T-helper 17 cell (primary cell): ENCODE measurements at places on chromosomes 16 and 17.

DNA sequence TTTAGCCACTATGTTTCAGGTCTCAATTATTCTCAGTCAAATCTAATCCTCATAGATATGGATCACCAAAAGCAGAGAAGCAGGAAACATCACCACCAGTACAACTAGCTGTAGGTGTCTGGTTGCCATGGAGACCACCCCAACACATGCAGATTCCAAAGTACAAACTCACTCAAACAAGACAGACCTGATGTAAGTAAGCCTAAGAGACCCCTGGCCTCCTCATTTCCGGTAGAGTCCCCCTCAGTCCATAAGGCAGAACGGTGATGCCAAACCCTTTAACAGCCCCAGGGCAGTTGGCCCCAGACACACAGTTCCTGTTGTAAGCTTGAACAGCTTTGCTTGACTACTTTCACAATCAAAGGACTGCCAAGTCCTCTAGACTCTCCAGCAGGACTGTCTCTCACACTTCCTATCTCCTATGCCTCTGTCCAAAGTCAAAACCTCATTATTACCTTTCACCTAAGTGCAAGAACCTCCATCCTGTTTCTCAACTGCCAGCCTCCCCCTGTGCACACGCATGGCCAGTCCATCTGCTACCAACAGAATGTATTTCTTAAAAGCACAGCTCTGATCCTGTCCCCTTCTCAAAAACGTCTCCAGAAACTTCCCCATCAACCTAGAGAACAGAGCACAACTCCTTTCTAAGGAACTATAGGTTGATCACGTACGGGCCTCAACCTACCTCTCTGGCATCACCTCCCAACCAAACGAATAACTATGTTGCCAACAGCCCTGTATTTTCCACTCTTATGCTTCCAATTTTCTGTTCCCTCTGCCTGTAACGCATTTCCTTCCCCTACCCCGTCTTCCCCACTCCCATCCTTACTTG is 23.9 kb downstream of the SLC39A11 start:
- DNase-seq, result no peak

GRCh38 chr17:74430706-74431567 is 951 bp upstream of the GPRC5C start:
- DNase-seq, result no peak

GRCh38 chr17:64037802-64038201 is 17.4 kb upstream of the ICAM2 start:
- no peak for DNase-seq

DNA sequence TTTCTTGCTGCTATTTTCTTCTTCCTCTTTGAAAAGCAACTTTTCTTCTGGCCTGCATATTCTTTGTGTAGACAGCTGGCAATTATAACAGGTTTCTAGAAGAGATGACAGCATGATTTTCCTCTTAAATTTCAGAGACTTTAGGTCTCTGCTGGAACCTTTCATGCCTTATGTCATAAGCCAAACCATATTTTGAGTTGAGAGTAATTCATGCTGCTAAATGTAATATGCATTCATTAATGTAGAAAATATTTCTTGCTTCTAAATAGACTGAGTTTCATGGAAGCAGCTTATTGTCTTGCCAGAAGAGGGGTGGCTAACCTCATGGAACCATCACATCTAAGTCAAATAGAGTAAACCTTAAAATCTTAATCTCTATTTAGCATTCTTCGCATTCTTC is 25.9 kb upstream of the ABCA9 start:
- DNase-seq, result no peak

DNA sequence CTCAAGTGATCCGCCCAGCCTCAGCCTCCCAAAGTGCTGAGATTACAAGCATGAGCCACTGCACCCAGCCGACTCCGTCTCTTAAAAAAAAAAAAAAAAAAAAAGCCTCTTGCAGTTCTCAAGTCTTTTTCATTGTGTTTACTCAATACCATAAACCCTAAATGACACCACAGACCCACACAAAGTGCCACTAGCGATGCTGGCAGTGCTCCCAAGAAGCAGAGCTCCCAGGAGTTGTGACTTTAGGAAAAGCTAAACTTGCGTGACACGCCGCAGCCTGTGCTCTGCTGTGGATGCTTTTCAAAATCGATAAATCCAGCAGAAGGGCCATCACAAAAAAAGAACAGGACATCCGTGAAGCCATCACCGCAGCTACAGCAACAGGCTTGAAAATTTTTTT is 114.7 kb downstream of the ANKRD11 start:
- no peak for DNase-seq

GRCh38 chr16:3492356-3492755 is 2.9 kb downstream of the C16orf90 start:
- DNase-seq, result no peak

DNA sequence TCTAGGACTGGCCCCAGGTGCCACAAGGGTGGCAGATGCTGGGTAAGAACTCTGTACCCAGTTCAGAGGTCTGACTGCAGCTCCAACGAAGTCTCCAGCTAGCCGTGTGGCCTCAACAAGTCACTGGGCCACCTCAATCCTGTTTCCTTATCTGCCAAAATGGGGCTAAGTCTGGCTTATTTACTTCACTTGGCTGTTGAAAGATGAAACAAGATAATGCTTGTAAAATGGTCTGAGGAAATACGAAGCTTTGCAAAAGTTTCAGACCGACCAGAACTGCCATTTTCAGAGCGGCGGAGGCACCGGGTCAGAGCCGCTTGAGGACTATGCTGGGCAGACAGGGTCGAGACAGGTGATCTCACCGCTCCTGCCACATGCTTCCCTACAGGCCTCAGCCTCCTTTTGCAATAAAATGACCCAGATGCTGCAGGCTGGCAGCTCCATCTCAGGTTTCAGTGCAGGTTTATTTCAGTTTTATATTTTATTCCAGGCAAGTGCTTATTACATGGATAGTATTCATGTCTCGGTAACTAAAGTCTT is 17.2 kb downstream of the MNT start:
- DNase-seq, result no peak
